Non-pigmented ciliary epithelial cell (primary cell): ENCODE measurements at places on chromosomes 5 and 9.
A peak's percentile ranks its signal among the peaks of the same experiment; 100 is the strongest.

DNA sequence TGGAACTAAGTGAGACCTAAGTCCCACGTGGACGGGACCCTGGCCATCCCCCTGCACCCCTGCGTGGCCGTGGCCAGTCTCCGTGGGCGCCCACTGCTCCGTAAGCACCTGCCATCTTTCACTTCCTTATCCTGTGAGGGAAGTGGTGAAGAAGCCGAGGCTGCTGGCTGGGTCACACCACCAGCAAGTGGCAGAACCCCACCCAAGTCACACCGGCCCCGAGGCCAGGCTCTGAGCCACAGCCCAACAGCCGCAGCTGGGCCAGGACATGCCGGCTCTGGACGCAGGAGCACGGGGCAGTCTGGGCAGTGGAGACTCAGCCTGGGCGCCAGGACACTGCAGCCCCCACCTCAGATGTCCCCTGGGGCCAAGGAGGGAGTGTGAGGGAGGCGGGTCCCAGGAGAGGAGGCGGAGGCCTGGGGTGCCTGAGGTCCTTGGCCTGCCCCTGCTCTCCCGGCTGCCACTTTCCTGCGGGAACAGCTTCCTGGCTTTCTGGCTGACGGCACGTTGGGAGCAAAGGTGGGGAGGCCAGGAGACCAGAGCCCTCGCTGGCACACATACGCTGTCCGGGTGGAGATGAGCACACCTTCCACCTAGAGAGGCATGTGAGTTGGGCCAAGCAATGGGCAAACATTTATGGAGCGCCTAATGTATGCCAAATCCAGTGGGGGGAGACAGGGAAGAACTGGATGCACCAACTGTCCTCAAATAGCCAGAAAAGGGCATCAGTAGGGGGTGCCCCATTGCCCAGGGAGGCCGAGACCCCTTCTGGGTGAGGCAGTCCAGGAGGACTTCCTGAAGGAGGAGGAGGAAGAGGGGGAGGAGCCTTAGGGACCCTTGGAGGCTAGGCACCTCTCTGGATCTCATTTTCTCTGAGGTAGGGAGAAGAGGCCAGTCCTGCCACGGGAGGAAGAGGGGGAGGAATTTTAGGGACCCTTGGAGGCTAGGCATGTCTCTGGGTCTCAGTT, 43.9 kb upstream of the EGFL7 start:
- DNase-seq = no peak

GRCh38 chr5:168852329-168852728, 273.2 kb upstream of the PANK3 start:
- DNase-seq = no peak

DNA sequence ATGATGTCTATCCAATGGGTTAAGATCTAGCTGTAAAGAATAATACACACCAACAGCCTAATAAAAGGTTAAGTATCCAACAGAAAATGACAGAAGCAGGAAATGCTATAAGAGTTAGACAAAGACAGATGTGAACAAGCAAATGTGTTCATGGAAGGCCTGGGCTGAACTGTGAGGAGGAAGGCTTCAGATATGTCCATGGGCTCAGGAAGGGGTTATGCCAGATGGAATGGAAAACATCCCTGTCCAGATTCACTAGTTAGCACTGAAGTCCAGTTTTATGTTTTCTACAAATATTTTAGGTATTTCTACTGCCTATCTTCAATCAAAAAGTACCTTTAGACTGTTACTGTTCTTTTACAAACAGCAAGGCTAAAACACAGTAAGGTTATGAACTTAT, 27.1 kb downstream of the ERAP1 start:
- DNase-seq = peak; percentile 18

DNA sequence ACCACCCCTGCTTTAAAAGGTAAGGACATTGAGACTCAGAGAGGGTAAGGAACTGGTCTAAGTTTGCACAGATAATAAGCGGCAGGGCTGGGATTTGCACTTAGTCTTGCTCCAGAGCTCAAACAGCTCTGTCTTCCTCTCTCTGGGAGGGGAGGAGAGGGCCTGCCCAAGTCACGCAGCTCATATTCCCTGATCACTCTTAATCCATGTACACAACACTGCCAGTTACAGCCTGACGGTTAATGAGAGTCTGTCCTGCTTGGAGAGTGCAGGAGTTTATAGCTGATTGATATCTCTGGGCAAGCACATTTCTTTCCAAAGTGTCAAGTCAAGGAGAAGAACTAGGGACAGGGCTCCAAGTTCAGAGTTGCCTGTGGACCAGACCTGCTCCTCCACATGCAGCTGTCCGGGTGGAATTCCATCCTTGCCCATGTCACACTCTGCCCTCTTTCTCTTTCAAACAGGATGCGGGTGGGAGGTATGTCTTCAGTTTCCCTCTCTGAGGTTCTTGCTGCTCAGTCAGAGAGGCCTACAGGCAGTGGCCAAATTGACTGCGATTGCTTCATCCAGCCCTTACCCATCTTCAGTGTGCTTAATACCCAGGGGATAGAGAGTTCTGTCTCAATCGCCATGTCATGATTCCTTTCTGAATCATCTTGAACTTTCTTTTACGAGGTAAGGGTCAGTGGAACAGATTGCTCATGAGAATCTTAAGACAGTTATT, 54.5 kb downstream of the GALNT12 start:
- no peak for DNase-seq

DNA sequence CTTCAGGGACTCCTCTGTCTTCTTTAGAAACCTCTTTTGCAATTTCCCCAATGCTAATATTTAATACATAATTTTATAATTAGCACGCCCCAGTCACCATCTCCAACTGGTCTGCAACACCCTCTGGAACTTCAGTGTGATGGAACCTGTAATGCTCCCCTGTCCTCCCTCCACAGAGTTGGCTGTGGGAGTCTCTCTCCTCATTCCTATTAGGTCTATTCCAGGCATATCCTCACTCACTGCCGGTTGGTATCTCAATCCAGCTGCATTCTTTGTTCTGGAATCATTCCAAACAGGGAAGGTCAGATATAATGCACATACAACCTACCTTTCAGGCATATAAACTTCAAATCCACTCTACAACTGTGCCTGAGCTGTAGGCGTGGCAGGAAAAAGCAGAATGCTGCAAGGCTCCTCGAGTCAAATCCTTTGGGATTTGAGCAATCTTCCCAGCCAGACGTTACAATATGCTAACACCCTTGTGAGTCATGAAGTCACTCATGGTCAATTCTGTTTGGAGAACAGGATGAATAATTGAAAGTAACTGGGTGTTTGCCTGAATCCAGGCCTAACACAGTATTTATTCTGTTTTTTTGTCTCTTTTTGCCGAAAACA, 293.8 kb downstream of the CWC27 start:
- DNase-seq = peak; percentile 53

- no peak for DNase-seq
These were observed 513.6 kb downstream of the RASEF start for GRCh38 chr9:82549174-82549821.

GRCh38 chr5:34494111-34494755, 161.9 kb upstream of the RAI14 start:
- DNase-seq = no peak

- DNase-seq = peak; percentile 60
These were observed 88.6 kb upstream of the AGXT2 start for GRCh38 chr5:35136386-35136785.

DNA sequence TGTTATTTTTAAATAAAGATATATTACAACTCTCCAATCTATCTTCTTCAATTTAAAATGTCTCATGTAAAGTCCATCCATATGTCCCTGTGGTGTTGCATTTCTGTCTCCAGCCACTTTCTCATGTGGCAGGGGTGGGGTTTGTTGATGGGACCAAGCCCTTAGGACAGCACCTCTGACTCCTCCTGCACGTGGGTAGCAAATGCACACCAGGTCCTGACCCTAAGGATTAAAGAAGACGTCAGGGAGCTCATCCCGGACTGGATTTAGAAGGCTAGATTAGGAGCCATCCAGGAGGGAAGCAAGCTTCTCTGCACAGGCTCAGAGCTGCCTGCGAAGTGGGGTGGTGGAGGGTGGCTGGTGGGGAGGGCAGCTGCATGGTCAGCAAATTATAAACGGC, 38.9 kb upstream of the FAM120AOS start:
- DNase-seq = no peak

DNA sequence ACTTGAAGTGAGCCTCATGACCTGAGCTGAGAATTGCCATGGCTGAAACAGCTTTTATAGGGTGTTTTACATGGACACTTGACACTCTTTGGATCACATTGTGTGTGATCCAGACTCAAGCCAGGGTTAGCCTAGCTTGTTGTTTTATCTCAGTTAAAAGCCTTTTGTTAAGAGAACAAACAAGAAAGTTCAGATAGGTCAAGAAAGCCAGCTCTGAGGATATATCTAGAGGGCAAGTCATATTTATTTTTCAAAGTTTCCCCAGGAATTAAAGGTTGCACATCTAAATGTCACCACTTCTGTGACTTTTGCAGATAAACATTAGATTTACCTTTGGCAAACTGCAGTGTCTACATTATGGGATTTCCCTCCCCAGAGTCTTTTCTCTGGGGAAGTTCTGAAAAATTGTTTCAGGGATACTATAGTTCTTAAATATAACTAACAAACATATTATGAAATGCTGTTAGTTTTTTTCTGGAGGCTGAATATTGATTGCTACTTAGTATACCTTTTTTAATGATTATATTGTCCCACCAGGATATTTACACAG, 134.5 kb downstream of the C9orf152 start:
- DNase-seq = no peak

DNA sequence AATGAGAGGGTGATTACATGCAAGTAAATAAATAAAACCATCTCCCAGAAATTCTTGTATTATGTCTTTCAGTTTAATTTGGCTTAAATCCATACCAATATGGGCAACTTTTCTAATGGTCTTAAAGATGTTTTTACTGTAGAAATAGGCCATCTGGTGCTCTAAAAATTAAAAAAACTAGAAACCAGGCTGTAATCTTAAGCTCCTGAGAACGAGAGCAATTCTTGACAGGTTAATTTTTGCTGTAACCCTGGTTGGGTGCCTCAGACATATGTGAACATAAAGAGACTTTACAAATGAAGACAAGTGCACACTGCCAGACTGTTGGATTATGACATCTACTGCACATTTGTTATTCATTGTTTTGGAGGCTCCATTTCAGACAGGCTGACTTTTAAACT, 246.8 kb upstream of the DAB2 start:
- no peak for DNase-seq

DNA sequence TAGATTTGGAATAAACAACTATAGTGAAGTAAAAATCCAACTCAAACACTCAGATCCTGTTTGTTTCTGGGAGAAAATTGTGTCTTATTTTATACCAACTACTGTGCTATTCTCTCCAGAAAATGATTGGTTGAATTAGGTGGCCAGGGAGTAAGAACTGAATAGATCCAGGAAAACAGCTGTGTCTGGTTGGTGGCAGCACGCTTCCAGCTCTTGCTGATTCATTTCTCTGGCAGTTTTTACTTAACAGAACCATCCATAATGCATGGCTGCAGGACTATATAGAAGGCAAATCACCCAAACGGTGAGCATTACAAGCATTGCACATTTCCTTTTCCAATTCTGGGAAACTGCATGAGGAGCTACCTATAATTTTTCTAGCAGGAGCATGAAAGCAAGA, 29.5 kb downstream of the DMAC1 start:
- DNase-seq = no peak

- DNase-seq = no peak
These were observed 125.6 kb upstream of the LPAR1 start for GRCh38 chr9:111163716-111164389.

- no peak for DNase-seq
These were observed 21.2 kb upstream of the PANK3 start for GRCh38 chr5:168600409-168600808.

DNA sequence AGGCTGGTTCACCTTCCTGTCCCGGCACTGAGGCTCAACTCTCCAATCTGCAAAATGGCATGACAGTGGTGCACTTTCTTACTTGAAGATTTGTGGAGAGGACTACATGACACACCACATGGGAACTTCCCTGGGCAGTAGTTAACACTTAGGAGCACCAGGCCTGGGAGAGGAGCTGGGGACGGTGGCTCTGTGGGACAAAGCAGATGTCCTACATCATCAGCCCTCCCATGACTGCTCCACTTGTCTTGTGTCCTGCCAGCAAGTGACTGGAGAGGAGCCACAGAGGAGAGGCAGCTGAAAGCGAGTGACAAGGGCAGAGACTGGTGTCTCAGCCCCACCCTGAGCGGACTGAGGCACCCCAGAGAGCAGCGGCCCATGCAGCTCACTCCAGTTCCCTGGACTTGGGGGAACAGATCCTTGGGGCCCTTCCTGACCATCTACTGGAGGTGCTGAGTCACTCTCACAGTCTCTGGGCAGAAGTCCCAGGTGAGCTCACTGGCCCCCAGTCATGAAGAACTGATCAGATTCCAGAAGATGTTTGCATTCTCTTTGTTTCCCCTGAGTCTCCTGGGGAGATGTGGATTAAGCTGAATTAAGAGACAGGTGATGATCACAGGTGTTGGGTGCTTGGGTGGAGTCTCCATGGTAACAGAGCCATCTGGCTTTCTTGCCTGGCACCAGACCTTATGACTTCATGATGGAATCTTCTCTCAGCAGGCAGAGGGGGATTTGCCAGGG, 13.2 kb upstream of the SLC25A48 start:
- DNase-seq = no peak

- no peak for DNase-seq
These were observed 12.2 kb upstream of the TEX48 start for GRCh38 chr9:114694146-114694545.

DNA sequence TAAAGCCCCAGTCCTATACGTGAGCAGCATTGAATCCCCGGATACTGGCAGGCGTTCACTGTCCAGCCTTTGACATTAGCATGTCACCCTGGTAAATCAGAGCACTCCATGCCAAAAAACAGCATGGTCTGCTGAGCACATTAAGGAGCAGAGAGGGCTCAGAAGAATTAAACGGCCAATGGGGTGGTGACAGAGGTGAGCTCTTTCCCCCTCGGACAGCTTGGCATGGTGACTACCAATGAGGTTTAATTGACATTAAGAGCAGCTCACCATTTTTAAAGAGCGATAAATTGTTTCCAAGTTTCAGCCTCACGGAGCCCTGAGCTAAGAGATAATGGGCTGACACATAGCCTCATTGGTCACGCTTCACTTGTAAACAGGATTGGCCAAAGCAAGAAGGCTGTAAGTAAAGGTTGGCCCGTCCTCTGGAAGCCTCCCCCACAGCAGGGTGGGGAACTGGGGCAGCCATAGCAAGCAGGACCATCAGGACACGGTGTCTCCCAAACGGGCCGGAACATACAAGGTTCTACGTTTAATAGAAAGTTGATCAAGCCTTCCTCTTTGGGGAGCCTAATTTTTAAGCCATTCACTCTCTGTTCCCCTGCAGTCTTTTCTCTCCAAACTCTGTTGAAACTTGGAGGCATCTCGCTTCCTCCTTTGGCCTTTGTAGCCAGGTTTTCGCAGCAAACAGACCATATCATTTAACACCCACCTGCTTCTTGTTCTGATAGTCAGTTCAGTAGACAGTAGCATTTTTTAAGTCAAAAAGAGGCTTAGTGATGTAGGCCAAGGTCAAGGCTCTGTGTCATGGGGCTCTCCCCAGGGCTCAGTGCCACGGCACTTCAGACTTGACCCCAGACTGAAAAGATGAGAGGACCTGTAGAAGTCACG, 25.9 kb downstream of the QRFP start:
- no peak for DNase-seq
